ENCODE measurements at places on chromosomes 12 and 14.

DNA sequence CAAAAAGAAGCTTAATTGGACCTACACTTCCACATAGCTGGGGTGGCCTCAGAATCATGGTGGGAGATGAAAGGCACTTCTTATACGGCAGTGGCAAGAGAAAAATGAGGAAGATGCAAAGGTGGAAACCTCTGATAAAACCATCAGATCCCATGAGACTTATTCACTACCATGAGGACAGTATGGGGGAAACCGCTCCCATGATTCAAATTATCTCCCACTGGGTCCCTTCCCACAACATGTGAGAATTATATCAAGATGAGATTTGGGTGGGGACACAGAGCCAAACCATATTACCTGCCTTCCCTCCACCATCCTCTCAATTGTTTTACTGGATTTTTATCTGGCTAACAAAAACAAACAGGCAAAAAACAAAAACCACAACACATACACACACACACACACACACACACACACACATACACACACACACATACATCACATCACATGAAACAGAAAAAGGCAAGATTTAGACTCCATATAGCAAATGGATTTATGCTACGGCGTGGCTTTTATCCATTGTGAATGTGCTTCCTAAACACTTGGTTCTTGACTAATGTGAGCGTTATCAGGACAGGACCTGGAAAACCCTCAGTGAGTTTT is 66.7 kb downstream of the ZFP36L1 start:
- DNase-seq = no peak

DNA sequence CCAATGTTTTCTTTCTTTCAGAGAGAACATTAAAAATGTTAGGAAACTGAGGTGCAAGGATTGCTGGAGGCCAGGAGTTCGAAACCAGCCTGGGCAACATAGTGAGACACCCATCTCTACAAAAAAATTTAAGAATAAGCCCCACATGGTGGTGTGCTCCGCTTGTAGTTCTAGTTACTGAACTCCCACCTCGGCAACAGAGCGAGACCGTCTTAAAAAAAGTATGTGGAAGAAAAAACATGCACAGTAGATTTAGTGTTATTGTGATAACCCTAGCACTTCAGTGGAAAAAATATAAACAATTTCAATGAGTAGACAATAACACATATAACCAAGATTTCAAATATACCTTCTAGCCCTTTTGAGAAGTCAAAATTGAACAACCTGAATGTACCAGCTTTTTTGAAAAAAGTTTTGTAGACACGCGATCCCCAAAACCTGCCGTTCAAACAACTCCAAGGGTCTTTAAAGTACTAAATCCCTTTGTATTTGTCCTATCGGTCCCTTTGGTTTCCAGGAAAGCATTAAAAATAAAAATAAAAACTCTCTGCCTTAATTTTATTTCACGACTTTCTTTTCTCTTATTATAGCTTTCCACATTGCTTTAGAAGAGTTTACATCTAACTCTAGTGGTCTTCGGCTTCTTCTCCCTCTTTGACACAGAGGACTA is 1.0 kb upstream of the ANO6 start:
- no peak for DNase-seq

DNA sequence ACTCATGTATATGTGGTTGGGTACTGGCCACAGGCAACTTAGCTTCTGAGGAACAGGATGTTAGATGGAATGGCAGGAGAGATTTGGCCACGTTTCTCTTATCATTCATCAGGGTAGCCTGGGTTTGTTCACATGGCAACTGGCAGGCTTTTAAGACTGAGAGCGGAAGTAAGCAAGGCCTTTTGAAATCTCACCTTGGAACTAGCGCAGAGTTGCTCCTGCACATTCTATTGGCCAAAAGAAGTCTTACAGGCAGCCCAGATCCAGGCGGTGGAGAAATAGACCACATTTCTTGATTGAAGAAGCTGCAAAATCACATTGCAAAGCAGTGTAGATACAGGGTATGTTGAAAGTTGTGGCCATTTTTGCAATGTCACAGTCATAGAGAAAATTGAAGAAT is 3.7 kb downstream of the CLEC4A start:
- DNase-seq = no peak

DNA sequence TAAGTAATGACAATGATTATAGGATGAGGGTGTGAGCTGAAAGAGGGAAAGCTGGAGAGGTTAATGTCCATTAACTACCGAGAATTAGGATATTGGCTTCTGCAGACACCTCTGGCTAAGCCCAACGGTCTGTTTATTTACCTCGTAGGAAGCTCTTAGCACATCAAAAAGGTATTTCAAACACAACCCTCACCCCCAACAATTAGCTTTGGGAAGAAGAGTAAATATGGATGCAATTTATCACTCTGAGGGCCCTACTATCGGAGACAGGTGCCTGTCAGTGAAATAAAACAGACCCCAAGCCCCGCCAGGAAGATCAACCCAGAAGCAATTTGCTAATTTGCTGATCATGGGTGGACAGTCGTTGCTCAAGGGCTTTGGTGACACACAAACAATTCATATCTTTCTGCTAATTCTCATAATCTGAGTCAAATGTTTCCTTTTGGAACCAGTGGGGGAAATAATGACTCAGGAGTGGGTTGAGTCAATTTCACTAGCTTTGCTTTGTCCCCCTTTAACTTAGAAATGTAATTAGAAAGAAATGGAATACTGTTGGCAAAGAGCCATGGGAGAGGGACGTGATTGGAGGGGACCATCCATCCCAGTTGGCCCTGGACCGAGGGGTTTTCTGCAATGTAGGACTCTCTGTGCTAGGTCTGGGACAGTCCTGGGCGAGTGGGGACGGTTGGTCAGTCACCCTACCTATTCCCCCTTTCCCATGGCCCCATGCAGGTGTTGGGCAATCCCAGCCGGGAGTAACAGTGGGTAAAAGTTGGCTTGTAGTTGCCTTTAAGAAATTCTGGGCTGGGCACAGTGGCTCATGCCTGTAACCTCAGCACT is 99.1 kb upstream of the MED13L start:
- DNase-seq = no peak

- no peak for DNase-seq
Observed at GRCh38 chr14:102094101-102094500, 7.3 kb upstream of the HSP90AA1 start.

DNA sequence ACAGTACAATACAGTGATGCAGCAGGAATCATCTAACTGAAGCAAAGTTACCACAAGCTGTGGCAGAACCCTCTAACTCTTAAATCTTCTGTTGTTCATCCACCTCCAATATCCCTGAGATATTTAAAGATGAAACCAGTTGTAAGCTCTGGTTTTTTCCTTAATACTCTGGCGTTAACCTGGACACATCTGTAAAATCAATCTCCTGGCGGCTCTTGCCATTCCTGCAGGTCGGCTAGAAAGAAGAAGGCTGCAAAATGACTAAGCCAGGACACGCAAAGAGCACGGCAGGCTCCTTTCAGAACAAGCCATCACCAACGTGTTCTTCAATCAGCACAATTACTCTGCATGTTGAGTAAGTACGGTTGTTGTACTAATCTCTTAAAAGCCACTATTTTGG is 309.3 kb downstream of the MED13L start:
- DNase-seq = no peak

DNA sequence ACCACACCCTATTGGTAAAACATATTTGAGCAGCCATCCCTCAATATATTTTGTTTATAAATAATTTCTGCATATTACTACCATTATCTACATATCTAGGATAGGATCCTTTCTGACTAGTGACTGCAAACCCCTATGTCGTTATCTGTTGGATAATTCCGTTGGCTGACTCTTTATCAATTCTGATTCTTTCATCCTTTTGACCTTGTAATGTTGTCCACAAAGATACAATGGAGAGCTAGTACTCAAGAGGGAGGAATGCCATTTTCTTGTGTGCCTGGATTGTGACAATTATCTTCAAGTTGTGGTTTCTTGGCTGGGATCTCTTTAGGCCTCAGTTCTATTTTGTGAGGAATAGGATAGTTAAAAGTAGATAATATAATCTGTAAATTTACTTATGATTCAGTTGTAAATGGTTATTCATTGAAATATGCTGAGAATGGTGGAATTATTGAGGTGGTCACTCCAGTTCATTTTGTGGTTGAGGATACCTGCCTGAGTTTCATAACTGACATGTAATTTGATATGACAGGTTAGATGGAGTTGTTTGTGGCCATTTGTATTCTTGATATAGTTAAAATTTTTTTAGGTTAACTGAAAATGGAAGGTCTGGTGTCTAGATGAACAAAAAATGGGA is 10.1 kb downstream of the CHST11 start:
- no peak for DNase-seq

- DNase-seq = no peak
Observed at GRCh38 chr12:7374423-7375144, 69.4 kb downstream of the CD163L1 start.

DNA sequence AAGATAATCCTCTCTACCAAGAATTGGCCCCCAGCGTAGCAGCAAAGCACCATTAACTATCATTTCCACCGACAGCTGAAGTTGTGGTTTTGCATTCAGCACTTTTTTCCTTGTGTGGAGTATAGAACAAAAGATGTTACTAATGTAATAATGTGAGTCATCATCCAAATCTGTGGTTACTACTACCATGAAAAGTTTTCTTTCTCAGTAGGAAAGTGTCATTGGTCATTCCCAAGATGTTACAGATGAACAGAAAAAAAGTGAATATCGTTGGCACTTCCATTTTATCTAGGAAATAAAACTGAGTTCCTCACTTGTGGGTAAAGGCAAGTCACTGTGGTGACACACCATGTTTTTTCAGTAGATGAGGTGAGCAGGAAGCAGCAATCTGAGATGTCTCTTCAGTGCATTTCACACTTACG is 30.3 kb upstream of the IFNG start:
- DNase-seq = peak; percentile 33

DNA sequence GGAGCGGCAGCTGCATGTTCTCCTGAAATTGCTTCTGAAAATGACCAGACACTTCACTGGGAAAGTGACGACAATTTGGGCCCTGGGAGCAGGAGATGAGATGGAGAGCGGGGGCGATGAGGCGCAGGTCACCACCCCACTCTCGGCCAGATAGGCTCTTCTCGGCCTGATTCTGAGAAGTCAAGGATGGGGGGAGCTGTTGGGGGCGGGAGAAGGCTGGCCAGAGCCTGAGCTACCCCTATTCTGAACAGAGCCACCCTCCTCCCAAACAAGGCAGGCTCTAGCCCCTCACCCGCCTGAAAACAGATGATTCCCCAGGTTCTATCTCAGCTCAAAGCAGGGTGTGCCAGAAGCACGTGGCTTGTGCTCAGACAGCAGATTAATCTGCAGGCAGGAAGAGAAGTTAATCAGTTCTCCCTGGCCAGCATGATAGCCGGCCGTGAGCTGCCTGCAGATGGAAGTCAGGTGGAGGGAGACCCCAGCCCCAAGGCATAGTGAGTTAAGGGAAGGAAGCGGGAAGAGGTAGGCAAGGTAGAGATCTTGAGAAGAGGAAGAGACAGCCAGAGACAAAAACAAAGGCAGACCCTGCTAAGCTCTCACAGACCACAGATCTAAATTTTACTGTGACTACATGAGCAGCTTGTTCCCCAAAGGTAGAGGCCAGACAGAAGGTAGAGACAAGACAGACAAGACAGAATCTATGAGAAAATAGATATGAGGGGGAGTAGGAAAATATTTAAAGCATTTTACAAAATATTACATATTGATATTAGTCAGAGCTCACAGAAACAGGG is 10.9 kb upstream of the TAC3 start:
- no peak for DNase-seq

DNA sequence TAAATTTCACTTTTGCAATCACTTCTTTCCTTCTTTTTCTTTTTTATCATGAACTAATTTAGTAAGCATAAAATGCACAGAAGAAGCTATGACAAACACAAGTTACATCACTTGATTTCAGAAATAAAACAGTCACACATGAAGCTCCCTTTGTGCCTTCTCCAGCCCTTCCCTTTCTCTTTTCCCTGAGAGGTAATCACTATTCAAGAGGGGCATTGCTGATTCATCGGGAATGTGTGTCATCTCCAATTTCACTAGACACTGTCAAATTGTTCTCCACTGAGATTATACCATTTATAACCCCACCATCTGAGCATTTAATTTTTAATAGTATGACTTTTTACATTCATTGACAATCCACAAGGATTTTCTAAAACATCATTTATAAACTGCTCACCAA is 91.6 kb upstream of the PTPRQ start:
- no peak for DNase-seq

GRCh38 chr12:33628087-33628486 is 188.5 kb upstream of the SYT10 start:
- DNase-seq = no peak
